ENCODE measurements at places on chromosomes 11 and 22.

GRCh38 chr22:32318361-32318760, 39.3 kb upstream of the RFPL3 start:
- no peak for DNase-seq

GRCh38 chr11:134150195-134150903, 73.4 kb downstream of the NCAPD3 start:
- DNase-seq = peak; percentile 13

DNA sequence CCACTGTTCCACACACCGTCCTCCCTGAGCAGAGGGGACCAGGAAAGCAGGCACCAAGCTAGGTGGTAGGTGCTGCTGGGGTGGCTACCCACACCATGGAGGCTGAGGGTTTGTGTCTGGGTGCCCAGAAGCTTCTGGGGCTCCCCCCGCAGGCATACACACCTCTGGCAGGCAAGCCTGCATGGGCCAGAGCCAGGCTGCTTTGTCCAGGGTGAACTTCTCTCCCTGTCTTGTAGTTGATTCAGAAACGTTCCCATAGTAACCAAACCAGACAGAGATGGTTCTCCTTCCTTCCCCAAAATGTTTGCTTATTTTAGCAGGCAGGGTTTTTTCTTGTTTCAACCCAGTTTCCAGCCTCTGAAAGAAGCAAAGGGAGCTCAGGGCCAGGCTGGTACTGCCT, 40.9 kb upstream of the SUSD2 start:
- DNase-seq = no peak

GRCh38 chr11:45556851-45557707, 108.3 kb downstream of the CHST1 start:
- no peak for DNase-seq

- DNase-seq = no peak
These were observed 611.6 kb upstream of the CADM1 start for GRCh38 chr11:116115801-116116200.

DNA sequence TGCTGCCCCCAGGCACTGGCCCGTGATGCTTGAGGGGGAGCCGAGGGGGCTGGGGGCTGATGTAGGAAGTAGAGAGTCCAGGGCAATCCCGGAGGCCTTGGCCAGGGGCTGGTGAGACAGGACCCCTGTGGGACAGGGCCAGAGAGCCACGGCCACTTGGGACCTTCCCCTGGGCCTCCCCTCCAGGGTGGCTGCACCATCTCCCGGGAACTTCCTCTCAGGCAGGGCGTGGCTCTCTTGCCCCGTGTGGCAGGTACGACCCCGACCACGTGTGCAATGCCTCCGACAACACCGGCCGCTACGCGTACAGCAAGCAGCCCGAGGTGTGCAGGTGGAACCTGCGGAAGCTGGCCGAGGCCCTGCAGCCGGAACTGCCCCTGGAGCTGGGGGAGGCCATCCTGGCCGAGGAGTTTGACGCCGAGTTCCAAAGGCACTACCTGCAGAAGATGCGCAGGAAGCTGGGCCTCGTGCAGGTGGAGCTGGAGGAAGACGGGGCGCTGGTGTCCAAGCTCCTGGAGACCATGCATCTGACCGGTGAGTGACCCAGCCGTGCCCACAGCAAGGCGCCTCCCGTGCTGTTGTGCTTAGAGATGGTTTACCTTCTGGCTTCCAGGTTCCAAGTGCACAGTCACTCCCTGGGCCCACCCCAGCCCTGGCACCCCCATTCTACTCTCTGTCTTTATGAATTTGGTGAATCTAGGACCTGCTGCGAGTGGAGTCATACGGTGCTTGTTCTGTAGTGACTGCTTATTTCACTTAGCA, 9.7 kb downstream of the SELENOO start:
- DNase-seq = no peak

GRCh38 chr11:83671289-83671688, 385.1 kb upstream of the CCDC90B start:
- no peak for DNase-seq

GRCh38 chr11:34379079-34379478, 21.3 kb upstream of the ABTB2 start:
- DNase-seq = no peak

DNA sequence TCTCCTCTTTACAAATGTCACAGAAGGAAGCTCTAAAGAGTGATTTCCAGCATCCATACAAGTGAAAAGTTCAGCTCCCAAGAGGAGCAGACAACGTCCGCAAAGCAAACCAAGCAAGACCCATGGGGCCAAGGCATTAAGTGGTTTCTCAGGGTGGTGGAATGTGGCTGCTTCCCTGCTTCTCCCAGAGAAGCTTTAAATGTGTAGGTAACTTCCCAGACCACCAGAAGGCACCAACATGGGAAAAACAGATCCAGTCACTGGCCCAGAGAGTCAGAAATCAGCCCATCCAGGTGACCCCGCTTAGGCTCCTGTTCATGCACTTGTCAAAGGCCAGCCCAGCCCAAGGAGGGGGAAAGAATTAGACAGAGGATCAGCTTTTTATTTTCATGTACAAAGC, 13.3 kb upstream of the PHF21A start:
- DNase-seq = no peak

DNA sequence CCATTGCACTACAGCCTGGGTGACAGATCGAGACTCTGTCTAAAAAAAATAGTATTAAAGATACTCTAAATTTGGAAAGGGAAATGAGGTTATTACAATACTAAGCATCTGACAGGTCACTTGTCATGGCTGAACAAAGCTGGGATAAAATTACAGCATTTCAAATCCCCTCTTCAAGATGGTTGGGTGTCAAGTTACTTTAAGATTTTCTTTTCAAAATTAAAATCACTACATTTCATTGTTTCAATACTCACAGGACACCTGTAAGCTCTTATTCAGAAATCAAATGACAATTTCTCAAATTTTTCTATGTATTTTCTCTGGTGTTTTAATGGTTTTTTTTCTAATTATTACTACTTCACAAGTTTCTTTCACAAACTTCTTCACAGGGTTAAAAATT, 5.7 kb downstream of the TAF1D start:
- no peak for DNase-seq

GRCh38 chr11:2643746-2644145, 56.0 kb downstream of the KCNQ1OT1 start:
- no peak for DNase-seq

- DNase-seq = no peak
These were observed 553.5 kb downstream of the TBC1D22A start for GRCh38 chr22:47315862-47316419.

GRCh38 chr22:28917747-28918549, 34.6 kb downstream of the ZNRF3 start:
- DNase-seq = peak; percentile 31

All from nucleus accumbens (tissue), 56 donors.